LHCN-M2 (cell line): ENCODE measurements at places on chromosomes 6 and 20. TPM values are rescaled to one million over a fixed set of nuclear protein-coding genes. Genes with fewer than 3 reads are reported as not detected.

APOM gene
- total RNA-seq = 3.9 and 4.4 TPM in 2 replicates

SMLR1 gene
- total RNA-seq = not detected in 2 replicates

SOBP gene
- total RNA-seq = under 0.01 and 0.19 TPM in 2 replicates

LGSN gene
- total RNA-seq = 0.11 TPM in 1 of 2 replicates, not detected in the other

OTOR gene
- not detected in 2 replicates for total RNA-seq

RBBP8NL gene
- total RNA-seq = not detected in 2 replicates

RTEL1 gene
- total RNA-seq = 21.9 and 31.2 TPM in 2 replicates

TULP1 gene
- total RNA-seq = not detected in 2 replicates

CFB gene
- total RNA-seq = 1.1 and 1.4 TPM in 2 replicates

ZNF512B gene
- total RNA-seq = 10.7 and 13.2 TPM in 2 replicates

GMPR gene
- total RNA-seq = 4.9 and 6.0 TPM in 2 replicates

BPHL gene
- total RNA-seq = 22.5 and 28.0 TPM in 2 replicates

OSER1 gene
- 32.4 and 35.5 TPM in 2 replicates for total RNA-seq
